HAP-1 (cell line): ENCODE measurements at places on chromosomes 7 and 10.

- peak; percentile 47 for DNase-seq
Measured at GRCh38 chr10:22672319-22673090, 41.9 kb downstream of the PIP4K2A start.

DNA sequence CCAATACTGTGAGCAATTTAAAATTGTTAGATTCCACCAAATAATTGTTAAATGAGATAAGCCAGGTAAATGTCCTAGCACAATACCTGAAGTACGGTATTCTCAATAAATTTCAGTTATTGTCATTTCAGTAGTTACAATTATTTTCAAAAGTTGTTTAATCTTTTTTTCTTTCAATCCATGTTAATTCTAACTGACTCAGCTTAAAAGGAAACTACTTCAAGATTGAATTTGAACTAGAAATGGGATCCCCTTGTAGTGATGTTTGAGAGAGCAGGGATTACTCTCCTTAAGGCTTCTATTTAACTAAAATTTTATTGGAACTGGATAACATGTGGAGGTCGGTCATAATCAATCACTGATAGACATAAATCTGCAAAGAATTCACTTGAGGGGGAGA is 6.9 kb upstream of the AKR1E2 start:
- no peak for DNase-seq

GRCh38 chr7:119572132-119572531 is 700.8 kb upstream of the KCND2 start:
- no peak for DNase-seq

- no peak for DNase-seq
Measured at GRCh38 chr7:145050415-145050814, 214.6 kb upstream of the TPK1 start.

DNA sequence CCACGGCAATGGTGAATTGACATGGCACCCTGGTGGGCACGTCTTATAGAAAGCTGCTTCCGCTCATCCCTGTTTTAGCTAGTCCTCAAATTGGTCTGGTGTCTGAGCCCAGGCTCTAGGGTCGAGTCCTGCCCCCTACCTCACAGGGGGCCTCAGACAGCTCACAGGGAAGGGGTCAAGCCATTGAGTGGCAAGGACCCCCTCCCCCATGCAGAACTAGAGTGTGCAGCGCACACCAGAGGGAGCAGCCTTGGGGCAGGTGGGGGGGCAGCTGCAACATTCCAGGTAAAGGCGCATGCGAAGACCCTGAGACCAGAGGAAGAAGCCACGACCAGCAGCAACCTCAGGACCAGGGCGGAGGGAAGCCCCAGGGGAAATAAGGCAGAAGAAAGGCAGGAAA is 240.4 kb upstream of the PPP2R2D start:
- DNase-seq: no peak

DNA sequence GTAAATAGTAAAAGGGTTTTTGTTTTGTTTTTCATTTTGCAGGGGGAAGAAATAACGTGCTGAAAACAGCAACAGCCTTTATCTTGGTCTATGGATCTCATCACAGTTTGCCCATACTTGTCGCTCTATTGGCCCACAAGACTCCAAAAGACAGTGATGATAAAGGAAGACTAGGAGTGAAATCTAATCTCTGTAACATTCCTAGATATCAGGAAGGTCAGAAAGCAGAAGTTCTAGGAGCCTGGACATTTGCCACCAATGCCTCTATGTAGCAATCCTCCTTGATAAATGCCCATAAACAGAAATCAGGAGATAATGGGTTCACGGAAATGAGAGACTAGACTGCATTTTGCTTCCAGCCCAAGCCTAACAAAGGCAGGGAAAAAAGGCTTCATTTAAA is 8.9 kb downstream of the CUBN start:
- no peak for DNase-seq

GRCh38 chr7:1693991-1694524 is 24.0 kb downstream of the ELFN1 start:
- no peak for DNase-seq

DNA sequence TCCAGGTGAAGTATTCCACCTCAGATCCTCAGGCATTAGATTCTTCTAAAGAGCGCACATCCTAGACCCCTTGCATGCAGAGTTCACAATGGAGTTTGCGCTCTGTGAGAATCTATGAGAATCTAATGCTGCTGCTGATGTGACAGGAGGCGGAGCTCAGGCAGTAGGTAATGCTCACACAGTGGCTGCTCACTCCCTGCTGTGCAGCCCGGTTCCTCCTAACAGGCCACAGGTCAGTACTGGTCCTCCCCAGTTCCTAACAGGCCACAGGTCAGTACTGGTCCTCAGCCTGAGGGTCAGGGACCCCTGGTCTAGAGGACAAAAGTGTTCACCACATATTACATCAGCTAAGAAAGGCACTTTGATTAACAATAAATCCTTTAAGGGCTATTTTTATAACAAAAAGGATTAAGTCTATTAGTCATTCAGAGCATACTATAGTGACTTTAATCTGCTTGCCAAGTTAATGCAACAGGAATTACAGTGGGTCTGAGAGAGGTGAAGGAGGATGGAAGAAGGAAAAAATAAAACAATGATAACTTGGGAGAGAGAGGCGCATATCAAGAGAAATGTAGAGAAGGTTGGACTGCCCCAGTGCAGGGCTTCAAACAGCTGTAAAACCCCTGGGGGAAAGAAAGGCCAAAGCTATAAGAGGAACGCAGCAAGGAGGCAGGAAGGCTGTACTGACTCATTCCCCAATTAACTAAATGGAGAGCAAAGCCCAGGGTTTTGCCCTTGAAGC is 49.2 kb downstream of the CUL2 start:
- peak; percentile 96 for DNase-seq

DNA sequence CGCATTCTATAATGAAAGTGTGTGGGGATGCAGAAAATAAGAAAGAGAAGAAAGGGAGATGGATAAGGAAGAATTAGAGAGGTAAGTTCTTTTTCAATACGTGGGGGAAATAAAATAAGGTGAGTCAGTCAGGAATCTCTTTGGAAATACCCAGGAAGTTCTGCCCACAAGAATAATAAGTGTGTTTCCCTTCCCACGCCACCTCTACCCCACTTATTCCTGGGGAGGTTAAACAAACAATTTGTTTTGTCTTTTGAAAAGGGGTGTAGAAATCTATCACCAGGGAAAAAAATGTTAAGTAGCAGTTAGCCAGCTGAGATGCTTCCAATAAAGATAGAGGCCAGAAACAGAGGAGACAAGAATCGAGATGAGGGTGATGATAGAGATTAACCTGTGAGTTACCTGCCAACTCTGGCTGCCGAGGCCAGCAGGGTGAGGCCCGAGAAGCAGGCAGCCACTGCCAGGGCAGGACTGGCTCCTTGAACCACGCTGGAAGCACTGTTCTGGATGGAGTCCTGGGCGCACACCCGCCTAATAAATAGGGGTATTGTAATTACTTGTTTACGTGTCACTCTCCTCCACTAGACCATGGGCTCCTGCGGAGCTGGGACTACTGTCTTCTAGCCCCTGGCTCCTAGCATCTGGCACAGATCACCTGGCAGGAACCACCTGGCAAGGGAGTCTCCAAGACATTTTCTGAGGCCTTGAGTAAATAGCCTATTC is 191.3 kb downstream of the FGFR2 start:
- DNase-seq: no peak

DNA sequence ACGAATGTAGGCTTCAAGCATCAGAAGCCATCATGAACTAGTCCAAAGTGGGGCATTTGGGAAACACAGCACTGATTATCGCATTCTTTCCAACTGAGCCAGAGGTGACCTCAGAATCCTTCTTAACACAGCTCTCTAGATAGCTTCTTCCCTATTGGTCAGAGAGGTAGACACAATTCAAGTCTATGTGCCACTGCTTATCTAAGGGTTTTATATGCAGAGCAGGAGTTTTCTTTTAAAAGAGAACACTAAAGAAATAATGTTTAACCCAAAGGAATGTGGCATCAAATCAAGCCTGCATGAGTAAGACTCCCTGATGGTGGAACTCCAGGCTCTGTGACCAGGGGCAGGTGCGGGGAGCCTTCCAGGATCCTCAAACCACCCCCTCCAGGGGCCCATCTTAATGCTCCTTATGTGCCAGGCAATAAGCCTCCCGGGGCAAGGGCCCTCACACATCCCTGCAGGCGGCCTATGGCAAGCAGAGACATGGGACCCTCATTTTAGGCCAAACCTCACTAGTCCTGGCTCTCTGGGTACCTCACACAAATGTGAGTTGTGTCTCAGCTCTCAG is 13.8 kb downstream of the HSPA12A start:
- no peak for DNase-seq

DNA sequence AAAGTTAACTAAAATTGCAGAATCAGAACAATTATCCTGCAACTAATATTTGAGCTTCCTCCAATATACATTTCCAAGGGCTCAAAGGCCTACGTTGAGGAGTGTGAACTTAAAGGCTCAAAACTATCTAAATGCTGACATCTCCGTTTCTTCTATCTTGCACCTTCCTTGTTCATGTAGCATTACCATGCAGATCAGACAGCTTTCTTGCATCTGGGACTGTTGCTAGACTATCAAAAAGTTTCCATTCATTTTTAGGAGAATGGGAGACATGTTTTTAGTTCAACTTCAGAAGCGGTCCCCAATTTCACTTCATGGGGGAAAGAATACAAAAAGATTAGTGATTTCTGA is 2.9 kb downstream of the ANKRD1 start:
- DNase-seq: no peak

DNA sequence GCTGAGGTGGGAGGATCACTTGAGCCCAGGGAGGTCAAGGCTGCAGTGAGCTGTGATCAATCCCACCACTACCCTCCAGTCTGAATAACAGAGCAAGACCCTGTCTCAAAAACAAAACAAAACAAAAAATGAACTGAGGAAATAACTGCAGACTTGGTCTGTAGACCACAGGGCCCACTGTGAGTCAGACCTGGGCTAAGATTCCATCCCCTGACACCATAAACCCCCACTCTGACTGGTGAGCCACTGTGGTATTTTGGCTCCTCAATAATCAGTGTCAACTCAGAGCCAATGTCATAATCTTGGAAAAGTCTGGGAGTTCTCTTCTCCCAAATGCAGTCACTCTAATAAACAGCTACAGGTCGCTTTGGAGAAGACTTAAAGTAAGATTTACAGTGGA is 24.0 kb upstream of the ERCC6 start:
- DNase-seq: no peak

GRCh38 chr10:104297697-104298660 is 29.0 kb downstream of the GSTO2 start:
- peak; percentile 71 for DNase-seq

DNA sequence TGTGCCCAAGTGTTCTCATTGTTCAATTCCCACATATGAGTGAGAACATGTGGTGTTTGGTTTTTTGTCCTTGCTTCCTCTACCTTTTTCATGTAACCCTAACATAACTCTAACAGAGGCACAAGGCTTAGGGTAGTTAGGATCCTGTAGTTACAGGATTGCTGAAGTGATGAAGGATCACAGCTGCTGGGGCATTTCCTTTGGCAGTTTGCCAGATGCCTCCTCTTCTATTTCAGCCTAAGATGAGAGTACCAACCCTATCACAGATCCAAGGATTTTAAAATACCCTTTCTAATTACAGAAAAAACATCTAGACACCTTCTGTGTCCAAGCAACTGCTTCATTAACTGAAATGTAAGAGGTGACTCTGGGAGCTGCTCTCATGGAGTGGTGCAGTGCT is 141.7 kb upstream of the COL1A2 start:
- DNase-seq: no peak

GRCh38 chr7:154987571-154987970 is 15.4 kb downstream of the PAXIP1 start:
- no peak for DNase-seq

GRCh38 chr7:151689196-151689971 is 169.7 kb upstream of the RHEB start:
- no peak for DNase-seq

GRCh38 chr7:24869572-24869971 is 110.4 kb downstream of the OSBPL3 start:
- DNase-seq: no peak

DNA sequence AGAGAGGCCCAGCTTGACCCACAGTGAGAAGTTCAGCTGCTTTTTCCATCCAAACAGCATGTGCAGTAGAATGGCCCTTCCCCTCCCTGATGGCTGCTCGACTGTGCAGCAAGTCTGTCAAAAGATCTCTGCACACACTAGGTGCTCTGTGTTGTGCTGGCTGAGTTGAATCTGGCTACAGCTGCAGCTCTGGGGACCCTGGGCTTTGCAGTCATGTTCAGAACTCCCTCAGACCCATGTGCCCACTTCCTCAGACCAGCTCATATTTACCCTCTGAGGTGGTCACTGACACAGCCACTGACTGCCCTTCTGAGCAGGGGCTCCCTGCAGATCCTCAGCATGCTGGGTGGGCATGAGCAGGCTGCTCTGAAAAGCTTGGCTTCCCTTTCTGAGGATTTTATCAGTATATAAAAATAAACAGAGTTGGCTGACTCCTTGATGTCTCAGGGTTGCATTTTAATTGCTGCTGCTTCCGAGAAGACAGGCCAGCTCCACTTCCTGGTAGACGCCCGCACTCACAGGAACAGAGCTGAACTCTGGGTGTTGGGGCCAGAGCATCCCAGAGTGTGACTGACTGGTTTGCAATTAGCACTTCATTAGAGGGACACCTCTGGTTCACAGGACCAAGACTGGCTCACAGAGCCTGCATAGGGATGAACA is 507.9 kb downstream of the RPS24 start:
- no peak for DNase-seq

DNA sequence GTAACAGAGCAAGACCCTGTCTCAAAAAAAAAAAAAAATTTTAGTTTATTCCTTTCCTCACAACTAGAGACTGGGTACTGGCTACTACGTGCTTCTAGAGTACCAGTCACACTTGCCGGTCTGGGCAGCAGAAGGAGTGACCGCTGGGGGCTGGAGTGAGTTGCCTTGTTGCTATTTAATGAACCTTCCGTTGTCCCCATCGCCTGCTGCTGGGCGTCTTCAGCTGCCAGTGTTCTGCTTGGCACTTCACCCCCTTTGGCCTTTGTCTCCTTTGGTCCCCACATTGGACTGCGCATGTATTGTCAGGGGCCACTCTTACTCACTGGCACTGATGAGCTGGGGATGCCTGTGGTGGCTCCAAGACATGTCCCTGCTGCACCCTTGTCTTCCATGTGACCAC is 110.6 kb downstream of the CLEC2L start:
- DNase-seq: no peak

- no peak for DNase-seq
Measured at GRCh38 chr10:52019656-52020055, 294.4 kb upstream of the DKK1 start.

- DNase-seq: no peak
Measured at GRCh38 chr7:150421831-150422230, 28.6 kb upstream of the GIMAP8 start.

DNA sequence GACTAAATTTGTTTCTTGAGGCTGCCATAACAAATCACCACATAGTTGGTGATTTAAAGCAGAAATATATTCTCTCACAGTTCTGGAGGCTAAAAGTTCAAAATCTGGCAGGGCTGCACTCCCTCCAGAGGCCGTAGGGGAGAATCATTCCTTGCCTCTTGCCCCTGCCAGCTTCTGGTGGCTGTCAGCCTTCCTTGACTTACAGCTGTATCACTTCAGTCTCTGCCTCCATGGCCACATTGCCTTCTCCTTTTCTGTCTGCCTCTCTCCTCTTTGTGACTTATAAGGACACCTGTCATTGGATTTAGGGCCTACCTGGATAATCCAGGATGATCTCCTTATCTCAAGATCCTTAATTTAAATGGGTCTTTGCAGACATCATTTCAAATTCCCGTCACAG is 5.8 kb upstream of the LRRC4 start:
- no peak for DNase-seq
